ENCODE measurements at places on chromosomes 7 and 10.

DNA sequence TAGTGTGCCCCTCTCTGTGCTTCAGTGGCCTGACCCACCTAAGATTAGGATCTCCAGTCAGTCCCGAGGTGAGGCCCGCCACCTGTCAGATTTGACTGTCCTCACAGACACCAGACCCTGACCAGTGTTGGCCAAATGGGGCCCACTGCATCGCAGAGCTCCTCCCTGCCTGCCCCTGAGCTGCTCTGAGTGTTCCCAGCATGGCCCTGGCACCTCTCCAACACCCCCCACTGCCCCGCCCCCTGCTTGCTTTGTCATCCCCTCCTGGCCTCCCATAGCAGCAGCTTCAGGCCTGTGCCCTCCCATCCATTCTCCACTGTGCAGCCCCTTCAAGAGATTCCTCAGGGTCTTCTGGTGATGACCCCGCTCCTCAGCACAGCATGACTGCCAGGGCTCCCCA lies 67.6 kb downstream of the C10orf120 start:
- DNase-seq, result no peak

DNA sequence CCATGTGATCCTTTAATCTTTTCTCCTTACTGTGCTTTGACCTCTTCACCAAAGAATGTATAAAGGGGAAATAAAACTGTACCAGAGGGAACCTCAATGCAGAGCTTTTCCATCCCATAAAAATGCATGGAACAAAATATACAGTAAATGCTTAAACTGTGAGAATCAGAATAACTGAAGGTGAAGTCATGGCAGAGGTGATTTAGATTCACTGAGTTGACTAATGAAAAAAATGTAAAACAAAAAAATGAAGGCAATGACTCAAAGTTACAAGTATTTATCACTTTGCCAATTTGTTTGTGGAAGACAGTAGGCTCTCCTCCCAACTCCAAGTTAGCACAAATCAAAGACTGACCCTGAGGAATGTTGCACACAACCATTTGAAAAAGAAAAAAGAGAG lies 1331.6 kb upstream of the SORCS1 start:
- DNase-seq, result no peak

GRCh38 chr10:128484041-128484440 lies 357.8 kb upstream of the MKI67 start:
- DNase-seq, result no peak

- no peak for DNase-seq
These were observed at the start of gene PROSER2 for GRCh38 chr10:11823122-11823988. TSS of gene PROSER2 (plus strand) at chr10:11823356. CDS start at chr10:11852078, 28,722 bp downstream.
